ENCODE measurements at places on chromosomes 1 and 21. TPM values are rescaled to one million over a fixed set of nuclear protein-coding genes. Genes with fewer than 3 reads are reported as not detected.
A peak's percentile ranks its signal among the peaks of the same experiment; 100 is the strongest.

DNA sequence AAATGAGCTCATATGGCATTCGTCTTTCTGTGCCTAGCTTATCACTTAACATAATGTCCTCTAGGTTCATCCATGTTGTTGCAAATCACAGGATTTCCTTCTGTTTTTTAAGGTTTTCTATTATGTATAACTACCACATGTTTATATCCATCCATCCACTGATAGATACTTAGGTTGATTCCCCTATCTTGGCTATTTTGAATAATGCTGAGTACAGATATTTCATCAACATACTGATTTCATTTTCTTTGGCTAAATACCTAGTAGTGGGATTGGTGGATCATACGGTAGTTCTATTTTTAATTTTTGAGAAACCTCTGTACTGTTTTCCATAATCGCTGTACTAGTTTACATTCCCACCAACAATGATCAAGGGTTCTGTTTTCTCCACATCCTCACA lies 45.0 kb downstream of the GORAB start:
- no peak overlapping the region for H3K4me3 ChIP-seq
- H3K4me1 ChIP-seq = no peaks in the 10 kb centered on the region
- H3K36me3 ChIP-seq = no peaks in the 10 kb centered on the region
- H3K27me3 ChIP-seq = no peaks in the 10 kb centered on the region
- H3K27ac ChIP-seq = no peak overlapping the region

Gene TBX19
- total RNA-seq = 2.0 TPM

Gene FAM229A
- 9.7 TPM for total RNA-seq

GRCh38 chr21:31184459-31184858 lies 146.2 kb upstream of the KRTAP19-8 start:
- DNase-seq = no peak
- H3K27me3 ChIP-seq = no peaks in the 10 kb centered on the region

Gene FCGR3B
- 4.3 TPM for total RNA-seq

DNA sequence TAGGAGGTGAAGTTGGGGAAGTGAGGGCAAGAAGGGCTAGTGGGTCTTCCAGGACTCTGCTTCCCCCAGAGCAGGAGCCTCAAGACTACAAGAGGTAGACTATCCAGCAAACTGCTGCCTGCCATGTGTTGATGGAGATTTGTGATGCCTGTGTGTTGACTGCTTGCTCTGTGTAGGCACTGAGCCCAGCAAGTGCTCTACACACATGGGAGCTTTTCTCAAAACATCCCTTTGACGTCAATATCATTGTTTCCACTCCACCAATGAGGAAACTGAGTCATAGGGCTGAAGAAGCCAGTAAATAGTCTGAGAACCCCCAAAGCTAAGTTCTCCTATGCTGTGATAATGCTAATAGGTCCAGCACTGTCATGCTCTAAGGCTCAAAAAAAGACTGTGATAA lies 207.2 kb upstream of the NFIA start:
- no peaks in the 10 kb centered on the region for H3K36me3 ChIP-seq
- no peaks in the 10 kb centered on the region for H3K4me1 ChIP-seq
- no peak overlapping the region for H3K27ac ChIP-seq
- no peak overlapping the region for H3K4me3 ChIP-seq
- DNase-seq = no peak
- H3K27me3 ChIP-seq = no peaks in the 10 kb centered on the region

- H3K27ac ChIP-seq = no peak overlapping the region
- peaks cover 15% of the 10 kb centered on the region for H3K36me3 ChIP-seq
- DNase-seq = no peak
- peaks cover 17% of the 10 kb centered on the region for H3K4me1 ChIP-seq
- no peak overlapping the region for H3K4me3 ChIP-seq
- H3K27me3 ChIP-seq = no peaks in the 10 kb centered on the region
Measured at GRCh38 chr1:109499661-109500536, 6.0 kb downstream of the CYB561D1 start.

DNA sequence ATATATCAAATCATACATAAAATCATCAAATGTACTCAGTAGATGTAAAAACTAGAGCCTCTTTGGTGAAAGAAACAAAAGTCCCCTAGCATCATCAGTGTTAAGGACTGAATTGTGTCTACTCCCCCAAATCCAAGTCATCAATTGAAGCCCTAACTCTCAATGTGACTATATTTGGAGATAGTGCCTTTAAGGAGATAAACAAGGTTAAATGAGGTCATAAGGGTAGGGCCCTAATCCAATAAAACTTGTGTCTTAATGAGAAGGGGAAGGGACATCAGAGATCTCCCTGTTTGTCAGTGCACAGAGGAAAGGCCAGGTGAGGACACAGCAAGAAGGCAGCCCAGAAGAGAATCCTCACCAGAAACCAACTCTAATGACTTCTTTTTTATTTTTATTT lies 33.5 kb downstream of the USP24 start:
- H3K36me3 ChIP-seq = no peaks in the 10 kb centered on the region
- H3K27ac ChIP-seq = no peak overlapping the region
- no peak for DNase-seq
- H3K4me3 ChIP-seq = no peak overlapping the region

- H3K27ac ChIP-seq = no peak overlapping the region
- no peaks in the 10 kb centered on the region for H3K27me3 ChIP-seq
- H3K4me3 ChIP-seq = no peak overlapping the region
- DNase-seq = peak; percentile 10
- H3K4me1 ChIP-seq = peaks cover 7% of the 10 kb centered on the region
- no peaks in the 10 kb centered on the region for H3K36me3 ChIP-seq
Measured at GRCh38 chr1:94463765-94464330, 45.7 kb downstream of the ABCD3 start.

GRCh38 chr1:42941640-42942330 lies 16.9 kb downstream of the SLC2A1 start:
- H3K27me3 ChIP-seq = no peaks in the 10 kb centered on the region
- no peak overlapping the region for H3K4me3 ChIP-seq
- no peaks in the 10 kb centered on the region for H3K36me3 ChIP-seq
- DNase-seq = peak; percentile 92

DNA sequence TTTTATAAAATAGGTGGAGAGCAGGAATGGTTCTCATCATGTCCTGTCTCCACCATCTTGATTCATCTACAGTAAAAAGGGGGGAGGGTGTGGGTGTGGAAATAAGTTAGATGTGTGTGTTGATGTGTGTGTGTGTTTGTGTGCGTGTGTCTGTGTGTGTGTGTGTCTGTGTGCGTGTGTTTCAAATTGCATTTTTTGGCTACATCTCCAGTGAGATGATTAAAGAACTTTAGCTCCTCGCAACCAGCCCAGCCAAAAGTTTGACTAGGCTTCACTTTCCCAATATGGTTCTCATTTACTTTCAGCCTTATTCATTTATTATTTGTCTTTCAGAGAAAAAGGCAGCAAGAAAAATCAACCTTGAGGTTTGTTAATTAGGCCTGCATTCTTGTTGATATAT lies 14.7 kb upstream of the HAO2 start:
- H3K36me3 ChIP-seq = no peaks in the 10 kb centered on the region
- no peak overlapping the region for H3K4me3 ChIP-seq
- H3K4me1 ChIP-seq = peaks cover 8% of the 10 kb centered on the region
- DNase-seq = no peak

- H3K36me3 ChIP-seq = no peaks in the 10 kb centered on the region
- no peak overlapping the region for H3K27ac ChIP-seq
- no peaks in the 10 kb centered on the region for H3K27me3 ChIP-seq
- H3K4me1 ChIP-seq = no peaks in the 10 kb centered on the region
- H3K4me3 ChIP-seq = no peak overlapping the region
Measured at GRCh38 chr1:14309984-14310383, 288.5 kb upstream of the KAZN start.

DNA sequence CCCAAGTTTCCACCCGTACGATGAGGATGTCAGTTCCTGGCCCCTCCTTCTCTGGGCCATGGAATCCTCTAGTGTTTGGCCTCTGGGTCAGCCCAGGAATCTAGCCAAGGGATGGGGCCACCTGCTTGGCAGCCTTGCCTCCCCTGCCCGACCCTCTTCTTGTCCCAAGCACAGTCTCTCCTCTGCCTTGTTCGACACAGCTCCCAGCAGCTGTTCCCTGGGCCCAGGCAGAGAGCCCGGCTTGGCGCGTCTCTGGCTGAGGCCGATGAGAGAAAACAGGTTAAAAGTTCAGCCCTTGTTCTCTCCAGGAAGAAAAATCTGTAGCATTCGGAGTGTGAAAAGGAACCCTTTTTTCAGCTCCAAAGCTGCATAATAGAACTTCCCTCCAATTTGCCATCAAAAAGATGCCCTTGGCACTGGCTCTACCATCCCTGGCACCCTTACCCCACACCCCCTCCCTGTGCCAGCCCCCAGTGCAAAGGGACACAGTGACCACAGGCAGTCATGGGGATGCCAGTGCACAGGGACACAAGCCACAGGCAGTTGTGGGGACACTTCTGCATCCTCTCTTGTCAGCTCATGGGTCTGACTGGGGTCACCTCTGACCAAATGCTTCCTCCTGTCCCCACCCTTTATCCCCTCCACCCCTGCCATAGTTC lies 68.4 kb downstream of the EPHB2 start:
- H3K4me1 ChIP-seq = no peaks in the 10 kb centered on the region
- H3K27me3 ChIP-seq = no peaks in the 10 kb centered on the region
- no peaks in the 10 kb centered on the region for H3K36me3 ChIP-seq
- no peak for DNase-seq
- no peak overlapping the region for H3K4me3 ChIP-seq
- H3K27ac ChIP-seq = no peak overlapping the region

Gene SIK1
- 24.9 TPM for total RNA-seq

Data from kidney (tissue), 22 donors.